ENCODE measurements at places on chromosomes 16 and 17. TPM values are rescaled to one million over a fixed set of nuclear protein-coding genes. Genes with fewer than 3 reads are reported as not detected.

DNA sequence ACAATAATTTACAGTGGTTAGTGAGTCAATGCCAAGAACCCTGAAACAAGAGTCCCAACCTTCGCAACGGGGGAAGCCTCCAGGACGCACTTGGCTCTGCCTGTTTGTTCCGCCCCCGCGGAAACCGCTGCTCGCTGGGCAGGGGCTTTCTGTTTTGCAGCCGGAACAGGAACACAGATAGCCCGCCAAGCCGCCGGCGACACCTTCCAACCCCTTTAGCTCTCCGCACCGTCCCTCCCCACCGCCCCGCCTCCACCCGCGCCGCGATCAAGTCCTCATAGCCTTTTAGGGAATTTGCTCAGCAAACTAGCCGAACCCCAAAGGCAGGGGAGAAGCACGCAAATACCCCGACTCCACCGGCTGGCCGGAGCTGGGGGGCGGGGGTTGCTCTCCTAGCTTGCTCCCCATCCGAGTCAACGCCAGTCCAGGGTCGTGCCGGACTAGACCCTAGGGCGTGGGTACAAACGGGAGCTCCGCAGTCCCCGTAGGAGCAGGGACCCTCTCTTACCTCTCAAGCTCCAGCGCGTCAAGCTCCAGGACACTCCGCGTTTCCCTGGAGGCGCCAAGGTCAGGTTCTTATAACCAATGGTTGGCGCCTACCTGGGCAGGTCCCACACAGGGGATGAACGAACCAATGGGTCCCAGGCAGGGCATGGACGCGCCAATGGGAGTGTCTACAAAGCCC, at the start of gene SLFN13:
SLFN13 (minus strand) TSS at position 553 of the 685 bp plus-strand sequence. CDS start 3,086 bp downstream, outside the sequence.
- peak within 1 kb of the TSS; percentile 45 for H3K27ac ChIP-seq
- H3K4me3 ChIP-seq = peak within 1 kb of the TSS; percentile 38

DNA sequence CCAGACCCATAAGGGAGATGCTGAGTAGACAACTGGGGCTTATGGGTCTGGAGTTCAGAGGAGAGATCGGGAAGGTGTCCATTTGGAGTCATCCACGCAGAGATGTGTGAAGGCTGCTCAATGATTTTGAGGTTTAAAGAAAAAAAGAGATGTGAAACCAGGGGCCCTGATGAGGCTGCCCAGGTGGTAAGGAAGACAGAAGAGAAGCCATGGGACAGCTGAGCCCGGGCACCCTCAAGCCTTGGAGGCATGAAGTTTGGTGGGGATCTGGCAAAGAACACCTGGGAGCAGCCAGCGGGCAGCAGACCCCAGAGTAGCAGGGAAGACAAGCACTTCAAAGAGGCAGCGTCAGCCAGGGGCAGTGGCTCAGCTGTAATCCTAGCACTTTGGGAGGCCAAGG, 20.8 kb upstream of the MYO15B start:
- peaks cover 20% of the 10 kb centered on the region for H3K36me3 ChIP-seq
- DNase-seq = no peak
- H3K27ac ChIP-seq = no peak overlapping the region

DNA sequence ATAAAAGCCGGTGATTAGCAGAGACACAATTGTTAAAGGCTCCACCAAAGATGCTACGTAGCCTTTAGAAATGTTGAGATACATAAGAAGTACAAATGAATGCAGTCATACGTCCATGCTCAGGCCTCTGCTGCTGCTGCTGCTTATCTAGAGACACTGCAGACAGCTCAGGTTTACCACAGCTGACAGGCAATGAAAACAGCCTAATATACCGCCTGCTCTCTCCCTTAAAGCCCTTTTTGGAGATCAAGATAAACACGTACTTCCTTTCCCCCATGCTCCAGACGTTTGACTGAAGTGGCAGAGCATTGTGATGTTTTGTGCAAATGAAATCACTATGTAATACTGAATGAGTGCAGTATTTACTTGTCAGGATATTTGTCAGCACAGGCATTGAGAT, 185.3 kb downstream of the AATF start:
- DNase-seq = no peak
- no peak overlapping the region for H3K27ac ChIP-seq
- no peaks in the 10 kb centered on the region for H3K27me3 ChIP-seq
- H3K36me3 ChIP-seq = no peaks in the 10 kb centered on the region

DNA sequence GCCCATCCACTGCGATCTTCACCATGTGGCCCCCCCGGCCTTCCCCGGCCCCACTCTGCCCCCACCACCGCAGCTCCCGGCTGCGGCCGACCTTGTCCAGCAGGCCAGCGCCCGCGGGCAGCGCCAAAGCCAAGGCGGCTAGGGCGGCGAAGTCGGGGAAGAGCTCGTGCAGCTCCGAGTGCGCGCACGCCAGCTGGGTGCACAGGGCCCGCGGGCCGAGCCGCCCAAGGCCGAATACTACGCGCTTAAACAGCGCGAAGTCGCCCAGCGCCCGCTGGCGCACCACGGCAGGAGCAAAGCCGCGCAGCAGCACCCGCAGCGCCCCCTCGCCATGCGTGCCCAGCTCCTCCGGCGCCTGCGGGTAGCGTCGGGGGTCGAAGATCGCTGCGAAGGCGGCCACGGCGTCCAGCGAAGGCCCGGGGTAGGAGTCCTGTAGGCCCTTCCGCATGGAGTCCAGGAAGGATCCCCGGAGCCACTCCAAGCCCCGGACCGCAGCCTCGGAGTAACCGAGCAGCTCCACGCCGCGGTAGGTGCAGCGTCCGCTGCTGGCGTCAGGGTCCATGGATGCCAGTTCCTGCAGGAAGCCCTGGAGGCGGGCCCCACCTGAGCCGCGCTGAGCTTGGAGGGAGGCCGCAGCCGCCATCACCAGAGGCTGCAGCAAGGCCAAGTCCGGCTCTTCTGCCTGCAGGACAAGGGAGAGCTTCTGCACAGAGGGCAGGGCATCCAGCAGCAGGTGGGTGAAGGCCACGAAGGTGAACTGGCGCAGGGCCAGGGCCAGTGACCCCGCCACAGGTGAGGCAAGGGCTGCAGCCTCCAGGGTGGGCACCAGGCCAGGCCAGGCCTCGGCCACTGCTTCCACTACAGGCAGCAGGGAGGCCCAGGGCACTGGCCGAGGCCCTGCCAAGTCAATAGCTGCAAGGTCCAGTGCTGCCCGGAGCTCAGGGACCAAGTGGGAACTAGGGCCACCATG, 10.3 kb downstream of the C17orf113 start:
- H3K4me3 ChIP-seq = no peak overlapping the region
- no peak overlapping the region for H3K27ac ChIP-seq
- no peak for DNase-seq
- H3K27me3 ChIP-seq = no peaks in the 10 kb centered on the region
- H3K4me1 ChIP-seq = no peaks in the 10 kb centered on the region

The CSH1 gene
- total RNA-seq = not detected

The RNF112 gene
- total RNA-seq = 0.67 TPM

The HBA1 gene
- total RNA-seq = 1,137 TPM

Measured in right atrium auricular region (tissue), 2 donors.